ENCODE measurements at places on chromosomes 4 and X.
A peak's percentile ranks its signal among the peaks of the same experiment; 100 is the strongest.

GRCh38 chr4:82913305-82913704 is 12.8 kb downstream of the THAP9 start:
- DNase-seq, result no peak

GRCh38 chr4:10781805-10782204 is 97.2 kb upstream of the CLNK start:
- DNase-seq, result no peak

- no peak for DNase-seq
Measured at GRCh38 chrX:2548711-2549423, 48.1 kb upstream of the DHRSX start.

DNA sequence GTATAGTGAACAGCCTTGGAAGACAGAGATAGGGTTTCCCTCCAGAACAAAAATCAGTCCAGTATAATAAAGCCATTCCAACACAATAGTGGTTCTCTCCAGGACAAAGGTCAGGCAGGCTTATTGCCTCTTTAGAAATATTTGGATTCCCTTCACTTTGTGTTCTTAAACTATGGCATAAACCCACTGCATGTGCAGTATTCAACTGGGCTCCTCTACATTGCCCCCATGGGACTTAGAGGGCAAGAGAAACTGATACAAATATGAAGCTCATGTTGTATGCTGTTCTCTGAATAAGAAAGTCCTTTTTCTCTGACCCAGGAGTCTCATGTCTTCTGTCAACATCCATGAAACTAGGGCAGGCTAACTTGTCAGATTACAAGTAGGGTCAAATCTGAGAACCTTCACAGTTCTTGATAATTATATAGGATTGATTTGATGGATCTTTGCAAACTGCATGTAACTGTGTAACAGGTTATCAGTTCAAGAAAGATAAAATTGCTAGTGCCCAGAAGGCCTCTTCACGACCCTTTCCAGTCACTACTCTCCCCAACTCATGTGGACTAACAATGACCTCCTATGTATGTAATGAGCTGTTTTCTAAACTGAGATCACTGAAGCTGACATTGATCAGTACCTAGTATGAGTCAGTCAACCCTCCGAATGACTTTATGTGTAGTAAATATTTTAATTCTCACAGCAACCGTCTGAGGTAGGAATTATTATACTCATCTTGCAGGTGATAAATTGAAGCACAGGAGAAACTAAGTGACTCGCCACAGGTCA is 31.9 kb upstream of the FAM9C start:
- no peak for DNase-seq

GRCh38 chrX:129738466-129739308 is at the start of gene XPNPEP2:
Gene XPNPEP2, plus strand, starts transcription at chrX:129738979. Its CDS starts 235 bp downstream, at chrX:129739214.
- no peak for DNase-seq

- DNase-seq, result no peak
Measured at GRCh38 chr4:72671980-72672379, 103.0 kb upstream of the ADAMTS3 start.

DNA sequence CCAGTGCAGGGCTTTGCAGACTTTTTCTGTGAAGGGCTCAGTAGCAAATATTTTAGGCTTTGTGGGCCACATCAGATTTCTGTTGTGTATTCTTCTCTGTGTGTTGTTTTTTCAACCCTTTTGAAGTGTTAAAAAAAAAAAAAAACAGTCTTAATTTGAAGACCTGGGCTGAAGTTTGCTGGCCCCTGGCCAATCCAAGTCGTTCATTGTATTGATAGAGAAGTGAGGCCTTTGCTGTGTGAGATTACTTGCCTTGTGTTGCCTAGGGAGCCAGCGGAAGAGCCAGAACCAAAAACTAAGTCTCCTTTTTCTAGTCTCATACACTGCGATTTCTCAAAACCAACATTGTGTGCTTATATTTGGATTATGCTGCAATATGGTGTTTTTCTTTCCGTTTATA is 46.9 kb downstream of the MTM1 start:
- DNase-seq, result no peak

- peak; percentile 48 for DNase-seq
Measured at GRCh38 chr4:20430259-20430941, 178.7 kb downstream of the SLIT2 start.

DNA sequence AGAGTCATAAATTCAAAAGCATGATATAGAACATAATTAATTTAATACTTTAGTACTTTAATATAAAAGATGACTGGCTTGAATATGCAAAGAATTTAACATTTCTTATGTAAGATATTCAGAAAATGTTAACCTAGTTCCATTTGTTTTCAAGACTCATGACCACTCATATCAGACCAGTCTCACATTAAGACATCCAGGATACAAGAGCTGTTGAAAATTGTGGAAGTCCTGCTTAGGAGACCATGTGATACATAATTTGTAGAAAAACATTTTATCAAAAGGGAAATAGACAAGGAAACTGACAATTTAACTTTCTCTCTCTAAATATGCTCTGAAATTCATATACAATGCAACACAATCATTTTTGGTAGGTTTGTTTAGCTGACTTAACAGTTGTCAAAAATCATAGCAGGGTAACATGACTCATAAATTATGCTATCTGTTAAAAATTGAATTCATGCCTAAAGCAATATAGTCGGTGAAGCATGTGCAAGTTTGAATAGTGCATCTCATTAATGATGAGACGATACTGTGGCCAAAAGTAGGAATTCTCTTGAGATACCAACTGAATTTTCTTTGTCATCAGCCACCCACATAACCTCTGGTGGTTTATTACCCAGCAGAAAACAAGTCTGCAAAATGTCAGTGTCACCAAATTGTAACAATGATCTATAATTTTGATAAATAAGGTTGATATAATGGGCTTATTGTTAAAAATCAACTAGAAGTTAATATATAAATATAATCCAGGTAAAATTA is 211.4 kb downstream of the GASK1B start:
- no peak for DNase-seq

DNA sequence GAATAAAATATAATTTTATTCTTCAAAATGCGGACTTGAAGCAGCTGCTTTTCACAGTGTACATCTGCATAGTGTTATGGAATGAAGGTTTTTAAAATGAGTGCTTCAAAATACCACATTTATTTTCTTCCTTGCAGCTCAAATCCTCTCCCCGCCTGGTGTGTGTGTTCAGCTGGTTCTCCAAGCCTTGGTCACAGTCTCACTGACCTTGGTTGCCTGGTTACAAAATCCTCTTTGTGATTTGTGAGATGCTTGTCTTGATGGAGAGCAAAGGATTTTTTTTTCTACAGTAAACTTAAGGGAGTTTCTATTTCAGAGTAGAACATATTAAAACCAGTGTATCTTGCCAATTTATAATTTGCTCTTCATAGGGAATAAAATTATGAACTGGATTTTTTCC is 139.2 kb downstream of the PCDH18 start:
- no peak for DNase-seq

GRCh38 chrX:108438110-108438623 is at the start of gene COL4A6:
Gene COL4A6, minus strand, starts transcription at chrX:108438422. Its CDS starts 226 bp downstream, at chrX:108438196.
- no peak for DNase-seq

DNA sequence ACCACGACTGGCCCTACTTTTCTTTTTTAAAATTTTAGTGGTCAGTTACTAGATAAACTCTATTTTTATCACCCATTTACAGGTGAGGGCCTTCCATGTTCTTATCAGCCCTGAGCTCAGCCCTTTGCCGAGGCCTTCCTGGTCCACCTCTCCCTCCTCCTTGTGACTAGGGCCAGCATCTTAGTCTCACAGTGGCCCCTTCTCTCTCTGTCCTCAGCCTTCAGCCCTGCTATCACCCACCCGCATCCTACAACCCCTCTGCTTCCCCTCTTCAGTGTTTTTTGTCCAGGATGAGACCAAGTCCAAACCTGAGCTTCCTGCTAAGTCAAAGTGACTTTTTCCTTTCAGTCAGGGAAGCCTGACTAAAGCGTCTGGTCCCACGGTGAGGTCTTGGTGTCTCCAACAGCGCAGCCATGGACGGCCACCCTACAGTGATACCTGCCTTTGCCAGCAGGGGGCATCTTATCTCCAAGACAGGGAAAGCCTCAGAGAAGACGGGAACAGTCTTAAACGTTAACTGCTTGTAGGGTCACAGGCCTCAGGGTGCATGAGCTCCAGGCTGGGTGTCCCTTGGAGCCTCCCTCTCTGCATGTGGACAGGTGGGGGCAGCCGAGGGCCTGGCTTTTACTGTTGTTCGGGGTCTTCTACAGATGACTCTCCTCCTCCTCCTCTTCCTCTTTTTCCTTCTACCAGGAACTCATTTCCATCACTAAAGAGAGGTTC is 11.7 kb upstream of the GAGE10 start:
- DNase-seq, result peak; percentile 10

DNA sequence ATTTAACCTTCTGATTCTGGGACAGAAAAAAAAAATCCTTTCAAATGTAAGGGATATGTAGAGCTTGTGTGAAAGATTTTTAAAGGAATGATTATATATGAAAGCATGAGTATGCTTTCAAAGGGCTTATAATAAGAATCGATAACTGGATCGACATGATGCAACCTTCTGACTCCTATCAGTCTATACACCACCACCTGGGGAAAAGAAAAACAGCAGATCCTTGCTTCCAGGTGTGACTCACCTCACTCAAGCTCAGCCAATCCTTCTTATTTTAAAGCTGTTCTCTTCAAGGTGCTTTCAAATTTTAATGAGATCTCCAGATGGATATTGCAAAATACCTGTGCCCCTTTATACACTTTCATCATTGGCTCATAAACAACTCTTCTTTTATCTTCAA is 102.1 kb upstream of the EDNRA start:
- no peak for DNase-seq

GRCh38 chr4:26060286-26060685 is 146.3 kb downstream of the SMIM20 start:
- no peak for DNase-seq

- DNase-seq, result no peak
Measured at GRCh38 chr4:153218961-153219360, 14.7 kb downstream of the TRIM2 start.

GRCh38 chrX:47958761-47959342 is 44.9 kb downstream of the ZNF182 start:
- DNase-seq, result no peak

- DNase-seq, result peak; percentile 66
Measured at GRCh38 chr4:41258783-41259182, 2.1 kb downstream of the UCHL1 start.

DNA sequence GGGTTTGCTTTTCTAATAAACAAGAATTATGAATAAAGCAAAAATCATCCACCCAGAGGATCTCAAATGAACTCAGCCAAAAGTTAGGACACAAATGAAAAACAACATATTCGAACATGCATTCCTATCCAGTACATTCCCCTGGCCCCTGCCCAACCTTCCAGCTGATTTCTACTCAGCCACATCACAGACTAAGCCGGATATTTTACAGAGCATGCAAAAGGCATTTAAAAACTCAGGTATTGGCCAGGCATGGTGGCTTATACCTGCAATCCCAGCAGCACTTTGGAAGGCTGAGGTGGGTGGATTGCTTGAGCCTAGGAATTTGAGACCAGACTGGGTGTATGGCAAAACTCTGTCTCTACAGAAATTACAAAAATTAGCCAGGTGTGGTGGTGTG is 54.6 kb downstream of the RELL1 start:
- no peak for DNase-seq

DNA sequence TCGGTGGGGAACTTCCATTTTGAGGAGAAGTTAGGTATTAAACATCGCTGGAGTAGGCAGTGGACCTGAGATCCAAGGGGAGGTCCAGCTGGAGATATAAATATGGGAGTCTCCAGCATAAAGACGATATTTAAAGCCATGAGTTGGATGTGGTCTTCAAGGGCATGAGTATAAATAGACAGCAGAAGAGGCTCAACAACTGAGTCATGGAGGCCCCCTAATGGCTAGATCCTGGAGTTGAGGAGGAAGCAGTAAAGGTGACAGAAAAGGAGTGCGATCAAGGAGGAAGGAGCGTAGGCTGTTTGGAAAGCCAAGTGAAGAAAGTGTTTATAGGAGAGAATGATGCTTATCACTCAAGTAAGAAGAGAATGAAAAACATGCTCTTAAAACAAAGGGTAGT is 18.1 kb upstream of the APBB2 start:
- DNase-seq, result no peak

- no peak for DNase-seq
Measured at GRCh38 chr4:825971-826330, at the start of gene CPLX1. Gene CPLX1, minus strand, starts transcription at chr4:826129. Its CDS starts 1,607 bp downstream, at chr4:824522.

DNA sequence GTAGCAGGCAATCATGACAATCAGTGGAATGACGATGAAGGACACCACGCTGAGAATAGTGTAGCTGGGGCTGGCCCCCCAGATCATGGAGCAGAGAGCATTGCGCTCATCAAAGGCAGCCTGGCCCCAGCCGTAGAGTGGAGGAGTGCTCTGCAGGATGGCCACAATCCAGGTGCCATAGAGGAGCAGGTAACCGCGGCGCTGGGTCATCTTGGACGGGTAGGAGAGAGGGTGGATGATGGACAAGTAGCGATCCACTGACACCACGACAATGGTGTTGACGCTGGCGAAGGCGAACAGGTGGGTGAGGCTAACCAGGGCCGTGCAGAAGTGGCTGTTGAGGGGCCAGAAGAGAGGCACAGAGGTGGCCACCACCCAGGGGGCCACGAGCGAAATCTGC is 2.8 kb downstream of the GPR101 start:
- no peak for DNase-seq

DNA sequence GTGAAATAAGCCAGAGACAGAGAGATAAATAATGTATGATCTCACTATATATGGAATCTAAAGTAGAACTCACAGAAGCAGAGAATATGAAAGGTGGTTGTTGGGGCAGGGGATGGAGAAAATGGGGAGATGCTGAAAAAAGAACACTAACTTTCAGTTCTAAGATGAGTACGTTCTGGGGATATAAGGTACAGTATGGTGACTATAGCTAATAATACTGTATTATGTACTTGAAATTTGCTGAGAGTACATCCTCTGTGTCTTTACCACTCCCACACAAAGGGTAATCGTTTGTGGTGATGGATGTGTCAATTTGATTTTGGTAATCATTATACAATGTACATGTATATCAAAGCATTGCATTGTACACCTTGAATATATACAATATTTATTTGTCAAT is 6.6 kb downstream of the FBXL5 start:
- no peak for DNase-seq

- DNase-seq, result peak; percentile 9
Measured at GRCh38 chrX:150544222-150544787, 24.1 kb upstream of the MTM1 start.

GRCh38 chr4:185464887-185465286 is 6.6 kb downstream of the CCDC110 start:
- DNase-seq, result no peak

GRCh38 chrX:98480606-98481005 is 1596.9 kb downstream of the RPA4 start:
- no peak for DNase-seq

DNA sequence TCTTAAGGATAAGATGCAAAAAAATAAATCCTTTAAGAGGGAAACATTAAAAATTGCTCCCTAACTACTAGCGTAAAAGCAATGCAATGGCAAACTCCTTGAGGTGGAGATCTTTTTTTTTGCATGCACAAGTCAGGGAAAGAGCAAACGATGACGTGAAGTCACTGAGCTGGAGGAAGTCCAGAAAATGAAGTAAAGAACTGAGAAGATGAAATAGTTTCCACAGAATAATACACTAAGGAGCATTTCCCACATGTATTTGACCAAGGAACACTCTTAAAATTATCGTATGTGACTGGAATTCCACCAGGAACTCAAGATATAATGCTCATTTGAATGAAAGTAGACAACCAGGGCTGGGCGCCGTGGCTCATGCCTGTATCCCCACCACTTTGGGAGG is 21.0 kb upstream of the DOCK11 start:
- no peak for DNase-seq

Data from HFFc6 (cell line).